DMS53 (cell line): ENCODE measurements at places on chromosomes 5 and 9.

DNA sequence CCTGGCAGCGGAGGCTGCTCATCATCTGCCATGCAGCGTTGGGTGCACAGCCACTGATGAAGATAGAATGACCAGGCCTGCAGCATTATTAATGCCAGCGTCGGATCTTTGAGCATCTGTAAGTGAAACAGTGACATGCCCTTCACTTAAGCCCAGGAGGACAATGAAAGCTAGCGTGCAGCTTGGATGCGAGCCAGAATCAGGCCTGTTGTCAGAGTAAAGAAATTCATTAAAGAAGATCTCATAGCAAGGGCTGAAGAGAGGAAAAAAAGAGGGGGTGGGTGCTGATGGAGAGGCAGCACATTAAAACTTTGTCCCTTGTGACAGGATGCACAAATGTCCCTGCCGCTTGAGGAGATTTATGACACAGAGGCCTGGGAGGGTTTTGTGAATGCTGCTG, 186.1 kb upstream of the MAST4 start:
- no peak for DNase-seq

GRCh38 chr9:37902796-37903646, 906 bp downstream of the SLC25A51 start:
- peak; percentile 58 for DNase-seq

DNA sequence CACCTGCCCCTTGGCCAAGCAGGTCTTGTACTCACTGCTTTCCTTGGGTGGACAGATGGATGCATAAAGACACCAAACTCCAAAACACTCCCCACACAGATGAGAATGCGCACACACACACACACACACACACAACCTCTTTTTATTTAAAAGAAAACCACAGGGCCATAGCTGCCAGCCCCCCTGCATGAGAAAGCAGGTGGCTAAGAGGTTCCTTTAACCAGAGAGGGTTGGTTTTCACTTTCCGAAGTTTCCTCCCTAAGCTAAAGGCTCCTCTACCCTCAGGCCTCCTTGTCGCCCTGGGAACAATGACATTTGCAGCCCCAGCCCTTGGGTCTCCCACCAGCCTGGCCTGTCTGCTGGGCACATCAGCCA, 11.1 kb downstream of the NR5A1 start:
- no peak for DNase-seq

GRCh38 chr5:69029292-69029691, 64.5 kb upstream of the SLC30A5 start:
- no peak for DNase-seq

DNA sequence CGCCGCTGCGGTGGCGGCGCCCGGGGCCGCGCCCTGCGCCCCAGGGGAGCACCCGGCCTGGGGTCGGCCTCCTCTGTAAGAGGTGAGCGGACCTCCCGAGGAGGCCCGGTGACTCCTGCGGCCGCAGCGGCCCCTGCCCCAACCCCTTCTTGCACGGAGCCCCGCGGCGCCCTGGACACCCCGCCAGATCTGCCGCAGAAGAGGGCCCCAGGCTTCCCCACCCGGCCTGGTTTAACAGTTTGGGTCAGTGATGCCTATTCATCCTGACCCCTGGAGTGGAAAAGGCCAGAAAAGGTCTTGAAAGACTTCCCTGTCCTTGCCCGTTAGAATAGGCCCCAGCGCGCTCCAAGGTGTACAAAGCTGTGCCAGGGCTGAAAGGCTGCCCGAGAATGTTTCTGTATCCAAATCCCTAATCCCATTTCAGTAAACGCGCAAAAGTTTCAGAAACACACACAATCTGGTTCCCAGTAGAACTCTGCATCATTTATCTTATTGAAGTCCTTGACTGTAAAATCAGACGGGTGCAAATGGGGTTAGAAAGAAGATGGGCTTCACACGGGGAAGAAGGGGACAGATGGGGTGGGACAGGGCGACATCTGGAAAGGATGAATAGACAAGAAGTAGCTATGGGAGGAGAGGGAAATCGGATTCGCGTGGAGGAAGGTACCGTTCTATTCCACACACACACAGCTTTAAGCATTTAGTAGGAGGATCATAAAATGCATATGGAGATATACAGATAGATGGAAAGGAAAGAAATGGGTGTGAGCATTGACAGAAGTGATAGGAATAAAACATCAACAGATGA, 1.1 kb upstream of the SSBP2 start:
- peak; percentile 65 for DNase-seq

DNA sequence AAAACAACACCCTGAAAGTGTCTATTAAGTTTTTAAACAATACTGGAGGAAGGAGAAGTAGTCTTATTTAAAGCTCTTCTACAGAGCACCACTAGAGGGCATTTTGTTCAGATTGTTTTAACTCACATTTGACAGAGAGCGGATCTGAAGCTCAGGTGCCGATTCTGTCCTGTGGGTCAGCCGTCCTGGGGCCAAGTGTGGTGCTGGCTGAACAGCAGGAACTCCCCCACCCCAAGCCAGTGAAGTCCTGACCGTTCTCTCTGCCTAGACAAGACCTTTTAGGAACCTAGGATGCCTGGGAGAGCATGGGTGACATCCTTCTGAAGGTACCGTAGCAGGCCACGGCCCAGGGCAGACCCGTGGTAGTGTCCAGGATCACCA, 3.9 kb downstream of the EXOC3 start:
- peak; percentile 73 for DNase-seq

DNA sequence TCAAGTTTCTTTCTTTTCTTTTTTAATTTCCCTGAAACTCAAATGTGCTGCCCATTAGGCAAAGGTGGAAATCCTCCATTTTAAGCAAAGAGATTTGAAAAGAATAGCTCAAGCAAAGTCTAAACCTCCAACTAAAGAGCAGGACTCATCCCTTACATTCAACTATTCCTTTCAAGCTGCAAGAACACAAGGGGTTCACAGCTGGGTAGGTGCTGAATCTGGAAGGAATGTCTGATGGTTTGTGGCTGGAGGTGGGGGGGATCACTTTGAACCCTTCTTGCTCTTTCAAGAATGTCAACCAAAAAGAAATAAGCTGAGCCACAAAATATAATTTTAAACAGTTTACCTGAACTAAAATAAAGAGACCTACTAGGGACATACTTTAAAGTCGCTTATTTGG, 375.7 kb upstream of the CDH10 start:
- DNase-seq, result no peak

DNA sequence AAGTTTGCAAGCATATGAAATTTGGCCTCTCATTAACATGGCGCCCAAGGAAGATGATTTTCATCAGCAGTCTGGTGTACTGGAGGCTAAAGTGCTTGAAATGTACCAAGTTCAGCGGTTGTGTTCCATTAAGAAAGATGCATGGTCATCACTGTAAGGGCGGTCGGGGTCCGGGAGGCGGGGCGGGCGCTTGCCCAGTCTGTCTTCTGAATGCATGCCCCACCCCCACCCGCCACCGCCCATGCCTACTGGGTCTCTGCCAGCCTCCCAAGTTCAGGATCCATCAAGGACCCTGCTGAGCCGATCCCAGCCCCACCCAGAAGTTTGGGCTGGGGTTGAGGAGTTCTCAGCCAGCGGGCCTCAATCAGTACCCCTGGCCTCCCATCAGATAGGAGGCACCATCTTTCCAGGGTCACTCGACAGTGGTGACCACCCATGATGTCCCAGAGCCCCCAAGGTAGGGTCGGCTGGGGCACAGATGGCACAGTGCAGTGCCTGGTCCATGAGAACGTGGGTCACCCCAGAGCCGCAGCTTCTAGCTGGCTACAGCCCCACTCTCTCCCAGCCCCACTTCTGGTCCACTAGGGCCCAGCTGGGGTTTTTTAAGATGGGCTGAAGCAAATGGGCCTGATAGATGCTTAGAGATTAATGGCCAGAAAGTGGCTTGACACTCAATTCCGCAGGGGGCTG, 24.4 kb upstream of the PRDM12 start:
- no peak for DNase-seq

- no peak for DNase-seq
Observed at GRCh38 chr9:35996358-35996970, 38.5 kb upstream of the OR2S2 start.

- DNase-seq, result no peak
Observed at GRCh38 chr9:138072161-138072842, 194.7 kb downstream of the CACNA1B start.

DNA sequence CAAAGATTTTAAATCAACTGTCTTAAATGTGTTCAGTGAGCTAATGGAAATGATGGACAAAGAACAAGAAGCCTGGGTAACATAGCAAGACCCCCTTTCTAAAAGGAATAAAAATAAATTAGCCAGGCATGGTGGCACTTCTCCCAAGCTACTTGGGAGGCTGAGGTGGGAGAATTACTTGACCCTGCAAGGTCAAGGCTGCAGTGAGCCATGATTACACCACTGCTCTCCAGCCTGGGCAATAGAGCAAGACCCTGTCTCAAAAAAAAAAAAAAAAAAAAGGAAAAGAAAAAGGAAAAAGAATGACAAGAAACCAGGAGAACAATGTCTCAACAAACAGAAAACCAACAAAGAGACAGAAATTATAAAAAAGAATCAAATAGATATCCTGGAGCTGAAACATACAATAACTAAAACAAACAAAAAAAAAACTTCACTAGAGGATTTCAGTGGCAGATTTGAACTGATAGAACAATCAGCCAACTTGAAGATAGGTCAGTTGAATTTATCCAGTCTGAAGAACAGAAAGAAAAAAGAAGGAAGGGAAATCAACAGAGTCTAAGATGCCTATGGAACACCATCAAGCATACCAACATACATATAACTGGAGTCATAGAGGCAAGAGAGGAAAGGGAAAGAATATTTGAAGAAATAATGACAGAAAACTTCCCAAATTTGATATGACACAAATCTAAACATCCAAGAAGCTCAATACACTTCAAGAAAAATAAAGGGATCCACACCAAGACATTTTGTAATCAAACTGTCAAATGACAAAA, 16.8 kb upstream of the SLC35D2 start:
- peak; percentile 14 for DNase-seq

- DNase-seq, result no peak
Observed at GRCh38 chr5:14672082-14672481, 7.6 kb downstream of the OTULIN start.

DNA sequence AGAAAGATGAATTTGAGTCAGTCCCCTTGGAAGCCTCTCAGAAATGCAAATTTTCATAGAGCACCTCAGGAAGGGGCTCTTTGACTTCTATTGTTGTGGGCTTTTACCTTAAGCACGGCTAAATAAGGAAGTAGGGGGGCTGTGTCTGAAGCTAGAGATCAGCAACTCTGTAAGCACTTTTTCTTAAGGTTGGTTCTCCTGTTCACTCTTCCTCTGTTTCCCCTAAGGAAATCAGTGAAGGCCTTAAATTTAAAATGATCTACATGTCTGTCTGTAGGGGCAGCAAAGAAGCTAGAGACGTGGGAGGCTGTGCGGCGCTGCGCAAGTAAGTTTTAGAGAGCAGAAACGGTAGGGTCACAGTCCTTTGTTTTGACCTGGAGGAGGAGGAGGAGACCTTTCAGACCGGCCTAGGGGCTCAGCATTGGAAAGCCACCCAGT, 1.2 kb upstream of the CDC14B start:
- DNase-seq, result no peak

- DNase-seq, result peak; percentile 71
Observed at GRCh38 chr5:657570-657969, 35.6 kb downstream of the TPPP start.

GRCh38 chr9:113564498-113565237, 101.1 kb downstream of the RGS3 start:
- DNase-seq, result no peak

DNA sequence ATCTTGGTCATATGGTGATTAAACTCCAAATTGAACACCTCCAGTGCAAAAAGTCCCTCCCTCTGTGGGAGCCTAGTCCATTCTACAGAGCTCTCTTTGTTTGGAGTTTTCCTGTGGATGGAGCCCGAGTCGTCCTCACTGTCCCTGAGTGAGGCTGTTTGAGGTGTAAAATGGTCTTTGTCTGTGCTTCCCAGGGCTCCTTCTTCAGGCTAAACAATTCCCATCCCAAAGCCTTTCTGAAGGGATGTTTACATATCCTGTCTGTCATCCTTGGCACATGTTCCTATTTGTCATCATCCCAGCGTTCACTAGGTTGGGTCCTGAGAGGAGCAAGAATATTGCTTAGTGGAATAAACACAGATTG, 68.9 kb downstream of the COL27A1 start:
- peak; percentile 74 for DNase-seq

DNA sequence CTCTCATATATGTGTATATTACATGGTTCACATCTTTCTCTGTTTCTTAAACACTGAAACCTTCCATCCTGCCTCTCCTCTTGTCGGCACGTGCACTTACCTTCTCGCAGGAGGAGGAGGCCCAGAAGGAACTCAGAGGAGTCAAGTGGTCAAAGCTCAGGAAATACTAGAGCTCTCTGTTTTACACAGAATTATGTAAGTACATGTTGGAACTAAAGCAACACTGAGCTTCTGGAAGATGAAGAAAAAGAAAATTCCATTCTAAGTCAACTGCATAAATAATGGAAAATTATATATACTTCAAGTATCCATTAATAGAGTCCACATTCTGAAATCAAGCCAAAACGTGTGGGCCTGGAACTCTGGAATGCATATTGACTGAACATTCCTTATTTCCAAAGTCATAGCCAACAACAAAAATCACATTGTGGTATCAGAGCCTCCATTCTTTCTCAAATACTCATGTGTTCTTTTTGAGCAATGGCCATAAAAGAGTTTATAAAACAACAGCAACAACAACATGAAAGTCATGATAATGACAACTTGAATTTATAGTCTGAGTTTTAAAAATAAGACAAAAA, 121.5 kb upstream of the RAI14 start:
- no peak for DNase-seq
